ENCODE measurements at places on chromosomes 3 and 15. TPM values are rescaled to one million over a fixed set of nuclear protein-coding genes. Genes with fewer than 3 reads are reported as not detected.

Gene MME
- total RNA-seq = 3.0 TPM

Gene GPR62
- under 0.01 TPM for total RNA-seq

Gene SMC4
- total RNA-seq = 39.9 TPM

Gene INSYN1
- total RNA-seq = not detected

Gene CCR1
- 1.3 TPM for total RNA-seq

Gene MTMR10
- total RNA-seq = 13.2 TPM

Gene C3orf49
- not detected for total RNA-seq

Gene DPPA2
- total RNA-seq = under 0.01 TPM

Gene SLC22A14
- total RNA-seq = under 0.01 TPM

Gene TGM5
- total RNA-seq = under 0.01 TPM

Gene UBAP1L
- total RNA-seq = 1.6 TPM

Measured in hematopoietic multipotent progenitor cell (in vitro differentiated cells).